ENCODE measurements at places on chromosomes 3 and 15.

DNA sequence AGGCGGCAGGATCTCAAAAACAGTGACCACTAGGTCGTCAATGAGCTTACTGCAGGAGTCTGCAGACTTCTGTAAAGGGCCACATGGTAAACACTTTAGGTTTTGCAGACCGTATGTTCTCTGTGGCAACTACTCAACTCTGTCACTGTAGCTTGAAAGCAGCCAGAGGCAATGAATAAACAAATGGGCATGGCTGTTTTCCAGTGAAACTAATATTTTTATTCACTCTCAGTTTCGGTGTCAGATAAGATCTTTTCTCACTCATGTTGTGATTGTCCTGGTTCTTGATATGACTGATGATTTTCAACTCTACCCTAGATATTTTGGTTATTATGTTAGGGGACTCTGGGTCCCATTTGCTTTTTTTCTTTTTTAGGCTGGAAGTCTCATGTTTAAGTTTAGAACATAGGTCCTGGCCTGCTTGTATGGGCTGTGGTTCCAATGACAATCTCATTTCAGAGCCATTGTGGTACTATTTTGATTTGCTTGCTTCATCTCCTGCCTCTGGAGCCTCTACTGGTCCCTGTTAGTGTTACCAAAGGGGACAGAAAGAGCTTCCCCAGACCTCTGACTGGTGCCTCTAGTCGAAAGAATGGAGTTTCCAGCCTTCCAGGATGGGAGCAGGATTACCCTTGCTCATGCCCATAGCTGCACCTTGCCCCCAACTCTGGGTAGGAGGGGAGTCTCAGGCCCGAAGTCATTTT lies 222.0 kb downstream of the STT3B start:
- DNase-seq = no peak

DNA sequence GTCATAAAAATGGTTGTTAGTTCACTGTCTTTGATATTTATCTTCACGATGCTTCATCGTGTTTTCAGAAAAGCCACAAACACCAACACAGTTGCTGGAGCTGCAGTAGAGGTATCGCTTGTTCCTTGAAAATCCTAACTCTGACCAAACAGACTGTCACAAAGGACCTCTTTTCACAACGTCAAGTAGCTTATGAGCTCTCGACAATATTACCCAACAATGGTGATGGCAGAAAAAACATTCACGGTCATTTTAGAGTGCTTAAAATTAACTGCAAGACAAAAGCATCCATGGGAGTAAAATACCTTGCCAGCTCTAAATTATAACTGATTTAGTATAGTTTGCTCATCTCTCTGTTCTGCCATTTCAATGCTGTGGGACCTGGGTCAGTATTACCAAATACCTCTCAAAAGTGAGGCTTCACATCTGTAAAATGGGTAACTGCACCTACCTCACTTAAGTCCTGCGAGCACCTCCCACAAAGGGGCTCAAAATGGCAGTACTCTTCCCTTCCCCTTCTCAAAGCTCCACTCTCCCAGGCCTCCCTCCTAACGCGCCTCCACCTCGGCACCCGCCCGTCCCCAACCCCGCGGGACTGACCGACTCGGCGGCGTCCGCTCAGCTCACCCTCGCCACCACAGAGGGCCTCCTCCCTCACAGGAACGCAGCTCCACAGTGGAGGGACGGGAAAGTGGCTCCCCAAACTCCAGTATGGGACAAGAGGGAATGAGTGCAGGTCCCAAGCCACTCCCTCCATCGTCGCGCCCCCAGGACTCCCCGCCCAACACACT lies 546 bp downstream of the TRIM59 start:
- DNase-seq = no peak

GRCh38 chr15:63565536-63566186 lies 31.5 kb upstream of the FBXL22 start:
- no peak for DNase-seq

- no peak for DNase-seq
Measured at GRCh38 chr3:81871358-81872155, 110.1 kb upstream of the GBE1 start.

DNA sequence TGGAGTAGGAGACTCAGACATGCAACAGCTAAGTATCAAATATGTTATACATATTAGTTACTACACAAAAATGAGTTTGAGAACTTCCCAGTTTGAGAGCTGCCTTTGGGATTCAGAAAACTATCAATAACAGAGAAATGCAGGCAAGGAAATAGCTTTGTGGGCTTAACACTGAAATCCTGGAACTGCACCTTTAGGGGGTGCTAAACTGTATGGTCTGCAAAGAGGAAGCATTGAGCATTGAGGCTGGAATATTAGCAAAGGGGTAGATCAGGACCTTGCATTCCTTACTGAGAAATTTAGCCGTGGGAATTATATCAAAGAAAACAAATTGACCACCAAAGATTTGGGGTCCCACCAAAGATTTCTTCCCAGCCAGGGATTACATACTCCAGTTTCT lies 580.0 kb downstream of the ZNF385D start:
- no peak for DNase-seq

DNA sequence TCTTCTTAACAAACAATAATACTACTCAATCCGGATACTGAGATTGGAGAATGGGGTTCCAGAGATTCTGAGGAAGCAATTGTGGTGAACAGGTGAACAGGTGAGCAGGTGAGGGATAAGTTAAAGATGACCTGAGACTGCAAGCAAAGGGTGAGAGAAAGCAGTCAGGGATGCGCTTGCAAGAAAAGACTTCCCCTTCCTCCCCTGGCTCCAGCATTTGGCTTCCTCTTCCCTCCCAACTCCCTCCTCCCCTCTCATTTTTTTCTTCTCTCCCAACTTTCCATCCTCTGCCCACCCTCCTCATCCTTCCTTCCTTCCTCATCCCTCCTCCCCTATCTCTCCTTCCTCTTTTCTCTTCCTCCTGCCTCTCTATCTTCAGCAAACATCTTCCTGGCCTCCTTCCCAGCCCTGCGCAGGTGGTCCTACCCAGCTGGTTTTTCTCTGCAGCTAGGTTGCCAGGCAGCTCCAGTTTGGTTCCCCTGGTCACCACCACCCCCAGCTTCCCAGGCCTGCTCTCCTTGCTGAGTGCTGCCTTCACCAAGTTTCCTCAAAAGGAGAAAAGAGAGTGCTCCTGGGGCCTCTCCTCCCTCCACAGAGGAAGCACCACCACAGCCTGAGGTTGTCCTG lies 10.4 kb upstream of the VIPR1 start:
- no peak for DNase-seq

GRCh38 chr3:13273604-13274105 lies 146.5 kb downstream of the NUP210 start:
- DNase-seq = no peak

DNA sequence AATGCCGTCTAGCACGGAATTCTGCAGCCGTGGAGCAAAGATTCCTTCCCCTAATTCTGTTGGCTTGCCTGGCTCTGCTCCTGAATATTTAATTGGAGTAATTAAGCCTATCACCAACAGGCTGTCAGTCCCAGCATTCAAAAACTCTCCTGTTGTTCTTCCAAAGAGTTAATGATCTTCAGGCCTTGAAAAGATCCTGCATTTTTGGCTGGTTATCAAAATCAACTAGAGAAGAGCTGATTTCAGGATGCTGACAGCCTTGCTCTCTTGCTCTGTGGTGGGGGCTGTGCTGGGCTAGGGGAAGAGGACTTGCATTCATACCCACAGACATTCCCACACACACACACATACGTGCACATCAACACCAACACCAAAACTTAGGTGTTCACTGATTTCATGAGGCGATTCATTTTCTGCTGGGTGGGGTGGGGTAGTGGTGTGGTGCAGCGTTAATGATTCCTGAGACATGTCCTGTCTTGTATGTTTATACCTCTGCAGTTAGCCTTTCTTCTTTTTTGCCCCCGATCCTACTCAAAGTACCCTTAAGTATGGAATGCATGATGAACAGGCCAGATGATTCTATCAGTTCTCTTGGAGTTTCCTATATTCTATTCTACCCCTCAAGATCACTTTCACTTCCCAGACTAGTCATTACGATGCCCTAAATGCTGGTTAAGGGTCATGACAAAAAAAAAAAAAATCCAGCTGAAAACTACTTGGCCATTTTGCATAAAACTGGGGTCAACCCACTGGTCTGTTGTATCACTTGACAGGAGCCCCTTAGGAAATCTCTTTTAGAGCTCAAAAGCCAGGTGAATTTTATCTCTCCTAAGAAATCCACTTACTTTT lies 42.3 kb downstream of the CPN2 start:
- no peak for DNase-seq

DNA sequence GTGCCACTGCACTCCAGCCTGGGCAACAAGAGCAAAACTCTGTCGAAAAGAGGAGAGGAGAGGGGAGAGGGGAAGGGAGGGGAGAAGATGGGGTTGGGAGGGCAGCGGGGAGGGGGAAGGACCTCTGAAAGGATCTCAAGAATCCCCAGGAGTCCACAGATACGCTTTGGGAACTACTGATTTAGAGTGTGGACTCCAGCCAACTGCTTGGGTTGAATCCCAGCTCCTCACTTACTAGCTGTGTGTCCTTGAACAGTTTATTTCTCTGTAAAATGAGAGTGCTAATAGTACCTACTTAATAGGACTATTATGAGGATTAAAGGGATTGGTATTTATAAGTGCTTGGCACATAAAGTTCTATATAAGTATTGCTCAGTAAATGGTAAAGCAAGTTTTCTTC lies 45.0 kb upstream of the FAH start:
- no peak for DNase-seq

DNA sequence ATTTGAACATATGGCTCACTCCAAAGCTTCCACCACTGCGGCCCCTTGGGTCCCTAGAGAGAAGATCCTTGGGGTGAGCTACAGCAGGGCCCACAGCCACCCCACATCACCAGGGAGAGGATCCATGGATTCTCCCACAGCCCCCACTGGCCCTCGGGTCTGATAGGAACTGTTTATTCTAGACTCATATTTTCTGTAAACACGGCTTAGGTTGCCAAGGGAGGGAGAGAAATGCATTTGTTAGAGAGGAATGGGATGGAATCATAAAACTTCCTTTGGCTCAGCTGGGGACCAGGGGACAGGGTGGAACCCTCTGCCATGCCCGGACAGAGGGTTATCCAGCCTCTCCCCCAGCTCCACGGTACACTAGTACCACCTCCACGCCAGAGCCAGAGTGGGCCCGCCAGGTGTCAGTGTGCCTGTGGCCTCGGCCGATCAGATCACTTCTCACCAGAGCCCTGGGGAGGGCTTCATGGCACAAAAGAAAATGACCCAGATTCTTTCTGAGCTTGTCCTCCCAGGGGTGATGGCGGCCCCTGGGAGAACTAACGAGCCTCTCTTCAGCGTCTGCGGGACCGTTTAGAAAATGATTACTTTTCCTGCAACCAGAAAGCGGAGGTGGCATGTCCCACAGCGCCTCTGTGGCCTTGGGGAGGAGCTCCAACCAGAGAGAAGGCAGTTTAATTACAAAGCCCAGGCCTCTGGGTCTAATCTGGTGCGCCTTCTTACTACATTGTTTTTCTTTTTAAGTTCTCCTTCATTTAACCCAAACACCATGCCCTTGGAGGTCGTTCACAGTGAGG lies 33.7 kb downstream of the ADCY5 start:
- DNase-seq = no peak

- peak; percentile 88 for DNase-seq
Measured at GRCh38 chr3:45026957-45027356, 854 bp downstream of the CLEC3B start.

GRCh38 chr3:19947549-19948225 lies 790 bp downstream of the RAB5A start:
- peak; percentile 55 for DNase-seq

- DNase-seq = peak; percentile 92
Measured at GRCh38 chr15:78565097-78565950, at the start of gene CHRNA5. Gene CHRNA5 (plus strand): TSS chr15:78565520. CDS start chr15:78565720, 200 bp downstream.

DNA sequence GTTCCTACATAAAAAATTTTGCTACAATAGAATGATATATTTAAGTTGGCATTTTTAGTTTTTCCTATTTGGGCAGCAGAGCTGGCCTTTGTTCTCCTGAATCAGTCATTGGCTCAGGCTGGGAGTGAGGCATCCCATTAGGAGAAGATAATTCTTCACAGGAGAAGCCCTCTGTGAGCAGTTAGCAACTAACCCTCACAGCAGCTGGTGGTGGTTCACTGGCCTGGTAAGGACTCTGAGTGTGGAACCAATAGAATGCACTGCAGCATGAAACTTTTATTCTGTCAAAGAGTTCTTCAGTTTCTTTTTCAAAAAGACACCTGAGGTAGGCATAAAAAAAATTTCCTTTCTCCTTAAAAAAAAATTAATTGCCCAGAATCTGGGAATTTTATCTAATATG lies 562.6 kb downstream of the ZNF385D start:
- DNase-seq = peak; percentile 12

Data from AG20443 (cell line).